ENCODE measurements at places on chromosomes 1 and 21. TPM values are rescaled to one million over a fixed set of nuclear protein-coding genes. Genes with fewer than 3 reads are reported as not detected.

The KRTAP11-1 gene
- total RNA-seq = not detected

The TEX38 gene
- 0.39 TPM for total RNA-seq

The FCRL2 gene
- total RNA-seq = 0.42 TPM

The FAM72A gene
- not detected for total RNA-seq

The COL24A1 gene
- total RNA-seq = 5.8 TPM

The S100A2 gene
- 317 TPM for total RNA-seq

The GPR61 gene
- not detected for total RNA-seq

The ZSWIM5 gene
- total RNA-seq = 4.4 TPM

The OSCP1 gene
- total RNA-seq = 13.4 TPM

The MOV10 gene
- total RNA-seq = 92.3 TPM

The SCAF4 gene
- total RNA-seq = 44.2 TPM

The TBX15 gene
- total RNA-seq = not detected

The FCGR2B gene
- total RNA-seq = 11.6 TPM

The KIF17 gene
- 2.2 TPM for total RNA-seq

The LRRIQ3 gene
- 1.6 TPM for total RNA-seq

The GJB3 gene
- 14.9 TPM for total RNA-seq

The PATJ gene
- 121 TPM for total RNA-seq

The MYOG gene
- total RNA-seq = not detected

The FAM151A gene
- total RNA-seq = not detected

The LORICRIN gene
- not detected for total RNA-seq

The CNKSR1 gene
- 40.6 TPM for total RNA-seq

The RASAL2 gene
- total RNA-seq = 26.0 TPM

The RYR2 gene
- 5.5 TPM for total RNA-seq

The DMBX1 gene
- not detected for total RNA-seq
